ENCODE measurements at places on chromosomes 11 and 22.

DNA sequence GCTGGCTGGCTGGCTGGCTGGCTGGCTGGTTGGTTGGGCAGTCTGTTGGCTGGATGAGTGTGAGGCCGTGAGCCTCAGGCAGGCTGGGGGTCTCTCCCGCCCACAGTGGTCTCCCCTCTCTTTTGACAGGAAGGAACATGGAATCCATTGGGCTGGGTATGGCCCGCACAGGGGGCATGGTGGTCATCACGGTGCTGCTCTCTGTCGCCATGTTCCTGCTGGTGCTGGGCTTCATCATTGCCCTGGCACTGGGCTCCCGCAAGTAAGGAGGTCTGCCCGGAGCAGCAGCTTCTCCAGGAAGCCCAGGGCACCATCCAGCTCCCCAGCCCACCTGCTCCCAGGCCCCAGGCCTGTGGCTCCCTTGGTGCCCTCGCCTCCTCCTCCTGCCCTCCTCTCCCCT lies 1.9 kb downstream of the UPK2 start:
- no peak for DNase-seq

- DNase-seq: no peak
Observed at GRCh38 chr11:132396318-132396717, 1025.9 kb downstream of the NTM start.

GRCh38 chr11:6602096-6602940 lies 1.1 kb downstream of the RRP8 start:
- no peak for DNase-seq

DNA sequence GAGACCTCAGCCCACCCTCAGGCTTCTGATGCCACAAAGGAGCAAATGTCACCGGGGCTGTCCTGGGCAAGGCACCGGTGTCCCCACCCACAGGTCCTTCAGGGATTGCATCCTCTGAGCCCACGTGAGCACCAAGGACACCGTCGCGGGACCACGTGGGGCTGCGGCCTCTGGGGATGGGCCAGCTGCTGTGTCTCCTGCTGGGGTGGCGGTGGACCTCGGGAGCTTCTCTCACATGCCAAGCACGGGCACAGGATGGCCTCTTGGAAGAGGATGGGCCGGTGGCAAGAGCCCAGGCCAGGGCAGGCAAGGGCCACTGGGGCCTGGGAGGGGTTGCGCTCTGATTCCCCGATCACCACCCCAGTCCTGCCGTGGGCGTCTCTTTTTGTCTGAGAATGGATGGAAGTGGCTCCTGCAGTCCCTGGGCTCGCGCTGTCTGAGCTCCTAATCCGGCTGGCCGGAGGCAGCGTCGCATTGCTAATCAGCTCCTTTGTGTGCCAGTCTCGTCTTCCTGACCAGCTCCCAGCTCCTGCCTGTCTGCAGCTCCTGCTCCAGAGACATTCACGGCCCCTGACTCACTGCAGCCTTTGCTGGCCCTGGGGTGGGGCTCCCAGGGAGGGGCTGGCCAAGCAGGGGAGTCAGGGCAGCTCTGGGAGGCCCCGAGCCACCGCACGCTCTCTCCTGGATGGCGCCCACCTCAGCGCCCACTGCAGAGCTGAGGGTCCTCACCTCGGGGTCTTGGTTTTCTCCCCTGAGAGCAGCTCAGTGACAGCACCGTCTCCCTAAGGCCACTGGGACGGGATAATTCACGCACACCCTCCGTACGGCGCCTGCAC lies 146.7 kb downstream of the CTTN start:
- DNase-seq: no peak

- no peak for DNase-seq
Observed at GRCh38 chr11:56845121-56845732, 96.7 kb upstream of the OR9G4 start.

DNA sequence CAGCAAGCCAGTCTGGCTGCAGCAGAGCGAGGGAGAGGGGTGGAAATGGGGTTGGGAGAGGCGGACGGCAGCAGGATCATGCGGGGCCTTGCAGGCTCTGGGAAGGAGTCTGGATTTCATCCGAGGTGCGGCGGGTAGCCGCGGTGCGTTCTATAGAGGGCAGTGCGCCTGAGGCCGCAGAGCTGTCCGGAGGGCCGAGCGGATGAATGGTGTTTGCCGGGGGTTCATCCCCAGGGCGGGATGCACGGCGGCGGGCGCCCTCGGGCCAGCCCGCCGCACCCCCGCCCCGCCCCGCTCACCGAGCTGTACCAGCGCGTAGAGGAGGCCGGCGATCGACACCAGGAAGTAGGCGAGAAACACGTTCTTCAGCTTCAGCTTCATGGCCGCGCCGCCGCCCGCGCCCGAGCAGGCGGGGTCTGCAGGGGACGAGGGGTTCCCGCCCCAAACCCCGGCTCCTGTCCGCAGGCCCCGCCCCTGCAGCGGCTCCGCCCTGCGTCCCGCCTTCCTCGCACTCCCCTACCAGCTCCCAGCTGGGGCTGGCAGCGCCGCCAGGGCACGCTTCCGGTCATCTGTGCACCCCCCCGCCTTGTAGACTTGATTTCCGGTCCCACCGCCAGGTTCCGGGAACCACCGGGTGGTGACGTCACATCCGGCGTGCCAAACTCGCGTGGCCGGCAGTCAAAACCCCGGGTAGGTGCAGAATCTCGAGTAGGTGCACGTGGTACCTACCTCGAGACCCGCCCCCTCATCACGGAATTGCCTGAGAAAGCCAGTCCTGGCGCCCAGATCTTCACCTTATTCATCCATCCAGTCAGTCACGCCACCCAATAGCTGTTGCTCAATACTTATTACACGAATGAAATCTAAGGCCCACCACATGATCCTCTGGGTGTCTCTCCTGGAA lies at the start of gene B3GAT3:
Gene B3GAT3, minus strand, starts transcription at position 420 of the 904 bp plus-strand sequence. Its CDS starts 39 bp downstream, at position 381.
- DNase-seq: peak; percentile 99

GRCh38 chr11:99565333-99565732 lies 544.6 kb downstream of the CNTN5 start:
- DNase-seq: no peak

Data from EL (cell line).